NCI-H1092 (cell line): ENCODE measurements at places on chromosomes 5 and 9.

DNA sequence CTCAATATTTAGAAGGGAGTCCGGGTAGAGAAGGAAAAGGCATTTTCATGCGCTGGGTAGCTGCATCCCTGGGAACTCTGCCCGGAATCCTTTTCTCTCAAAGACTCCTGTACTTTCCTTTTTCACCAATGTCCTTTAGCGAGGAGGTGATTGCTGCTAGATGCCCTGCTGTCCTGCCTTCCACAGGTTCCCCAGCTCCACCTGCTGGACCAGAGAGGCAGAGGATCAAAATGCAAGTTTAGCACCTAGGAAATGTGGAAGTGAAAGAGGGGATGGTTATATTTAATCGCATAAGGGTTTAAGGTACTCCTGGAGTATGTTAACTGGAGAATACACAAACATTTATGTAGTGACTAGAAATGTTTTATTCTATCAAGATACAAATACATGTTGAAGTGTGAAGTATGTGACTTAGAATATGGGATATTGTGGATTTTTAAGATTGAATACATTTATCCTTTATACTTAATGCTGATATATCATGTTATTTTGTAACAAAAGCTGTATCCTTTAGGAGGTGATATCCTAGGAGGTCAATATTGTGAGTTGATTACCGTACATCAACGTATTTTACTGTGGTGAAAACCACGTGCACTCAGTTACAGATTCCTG, 145.7 kb downstream of the ARHGAP26 start:
- no peak for DNase-seq

- no peak for DNase-seq
These were observed 16.1 kb downstream of the GFI1B start for GRCh38 chr9:132994410-132995120.

- no peak for DNase-seq
These were observed 69.3 kb downstream of the COL15A1 start for GRCh38 chr9:99012957-99013512.

GRCh38 chr9:131701789-131702337, 38.0 kb downstream of the RAPGEF1 start:
- no peak for DNase-seq

DNA sequence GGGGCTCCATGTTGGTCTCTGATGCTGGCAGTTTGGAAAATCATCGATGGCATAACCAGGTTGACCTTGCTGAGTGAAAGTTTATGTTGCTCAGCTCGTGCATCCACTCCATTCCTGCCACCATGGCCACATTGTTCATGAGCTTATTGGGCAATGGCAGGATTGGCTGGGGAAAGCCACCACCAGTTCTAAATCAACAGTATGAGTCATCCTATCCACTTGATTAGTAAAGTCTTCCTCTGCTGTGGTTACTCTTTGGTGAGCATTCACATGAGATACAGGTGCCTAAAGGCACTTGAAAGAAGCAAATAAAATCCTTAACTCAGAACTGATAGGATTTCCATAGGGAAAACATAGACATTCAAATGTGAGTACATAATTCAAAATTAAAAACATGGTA, 131.8 kb upstream of the FBN2 start:
- no peak for DNase-seq

DNA sequence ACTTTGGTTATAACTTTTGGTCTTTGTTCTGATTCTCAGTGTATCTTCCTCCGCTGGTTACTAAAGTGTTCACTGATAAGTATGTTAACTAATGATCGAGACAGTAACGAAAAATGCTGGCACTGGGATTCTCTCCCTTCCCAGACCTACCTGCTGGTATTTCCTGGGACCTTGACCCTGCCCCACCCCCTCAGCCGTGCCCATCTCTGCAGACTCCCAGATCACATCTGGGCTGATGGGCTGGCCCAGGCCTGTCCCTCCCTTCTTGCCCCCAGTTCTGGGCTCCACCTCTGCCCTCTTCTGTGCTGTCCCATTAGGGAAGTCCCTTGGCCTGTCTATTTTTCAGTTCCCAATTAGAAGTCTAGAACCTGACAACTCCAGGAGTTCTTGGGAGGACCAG, 46.9 kb downstream of the NEURL1B start:
- DNase-seq = no peak

DNA sequence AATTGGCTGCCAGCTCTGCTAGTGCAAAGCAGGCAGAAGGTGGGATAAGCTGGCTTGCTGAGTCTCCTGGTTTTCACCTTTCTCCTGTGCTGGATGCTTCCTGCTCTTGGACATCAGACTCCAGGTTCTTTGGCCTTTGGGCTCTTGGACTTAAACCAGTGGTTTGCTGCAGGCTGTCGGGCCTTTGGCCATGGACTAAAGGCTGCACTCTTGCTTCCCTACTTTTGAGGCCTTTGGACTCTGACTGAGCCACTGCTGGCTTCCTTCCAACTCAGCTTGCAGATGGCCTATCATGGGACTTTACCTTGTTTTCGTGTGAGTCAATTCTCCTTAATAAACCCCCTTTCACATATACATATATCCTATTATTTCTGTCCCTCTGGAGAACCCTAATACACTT, 1293.9 kb upstream of the CDH6 start:
- no peak for DNase-seq

- DNase-seq = no peak
These were observed 380.1 kb downstream of the IRX2 start for GRCh38 chr5:2371419-2371710.

DNA sequence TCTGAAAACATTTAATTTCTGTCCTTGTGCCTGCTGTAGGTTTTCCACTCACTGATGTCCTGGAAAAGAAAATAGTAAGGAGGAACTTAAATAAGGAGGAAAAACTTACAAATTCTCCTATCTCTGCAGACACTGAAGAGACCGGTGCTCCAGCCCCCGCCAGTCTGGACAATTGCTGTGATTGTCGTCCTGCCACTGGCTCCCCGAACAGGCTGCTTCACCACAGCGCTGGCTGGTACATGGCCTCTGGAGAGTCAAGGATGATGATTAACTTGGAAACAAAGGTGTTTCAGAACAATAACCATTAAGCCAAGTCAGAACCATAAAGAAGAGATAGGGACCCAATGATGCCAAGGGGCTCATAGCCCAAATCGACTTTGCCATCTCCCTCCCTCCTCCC, 7.3 kb downstream of the PLAC8L1 start:
- DNase-seq = no peak

DNA sequence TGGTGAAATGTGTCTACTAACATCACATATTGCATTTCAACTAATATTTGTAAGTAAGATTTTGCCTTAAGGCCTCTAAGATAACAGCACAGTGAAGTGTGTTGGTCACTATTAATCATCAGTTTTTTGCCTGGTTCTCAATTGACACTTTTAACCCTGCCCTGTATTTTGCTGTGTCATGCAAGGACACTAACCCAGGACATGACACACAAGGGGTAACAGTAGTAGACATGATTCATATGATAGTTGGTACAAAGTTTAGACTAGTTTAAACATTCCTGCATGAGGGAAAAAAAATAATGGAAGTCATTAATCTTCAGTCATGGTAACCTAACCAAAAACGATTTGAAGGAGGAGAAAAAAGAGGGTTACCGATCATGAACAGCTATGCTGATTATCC, 207.0 kb downstream of the DEPDC1B start:
- no peak for DNase-seq

- DNase-seq = no peak
These were observed 28.2 kb downstream of the DCAF12 start for GRCh38 chr9:34098307-34098706.

DNA sequence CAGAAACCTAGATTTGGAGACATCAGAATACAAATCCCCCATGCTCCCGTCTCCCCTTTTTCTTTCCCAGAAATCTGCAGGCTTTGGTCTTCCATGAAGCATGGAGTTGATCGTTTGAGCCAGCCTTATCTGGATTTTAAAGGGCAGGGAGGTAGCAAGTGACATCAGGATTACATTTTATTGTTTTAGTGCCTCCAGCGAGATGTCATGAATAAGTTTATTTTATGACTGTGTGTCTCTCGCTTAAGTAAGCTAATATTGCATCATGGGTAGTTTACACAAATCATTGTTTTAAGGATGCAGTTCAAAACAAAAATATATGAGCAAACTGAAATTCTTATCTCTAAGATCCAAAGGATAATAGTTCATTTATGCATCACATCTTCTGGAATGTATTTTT, 50.7 kb upstream of the TNFSF8 start:
- DNase-seq = no peak

GRCh38 chr5:156174225-156174624, 152.7 kb upstream of the SGCD start:
- no peak for DNase-seq

DNA sequence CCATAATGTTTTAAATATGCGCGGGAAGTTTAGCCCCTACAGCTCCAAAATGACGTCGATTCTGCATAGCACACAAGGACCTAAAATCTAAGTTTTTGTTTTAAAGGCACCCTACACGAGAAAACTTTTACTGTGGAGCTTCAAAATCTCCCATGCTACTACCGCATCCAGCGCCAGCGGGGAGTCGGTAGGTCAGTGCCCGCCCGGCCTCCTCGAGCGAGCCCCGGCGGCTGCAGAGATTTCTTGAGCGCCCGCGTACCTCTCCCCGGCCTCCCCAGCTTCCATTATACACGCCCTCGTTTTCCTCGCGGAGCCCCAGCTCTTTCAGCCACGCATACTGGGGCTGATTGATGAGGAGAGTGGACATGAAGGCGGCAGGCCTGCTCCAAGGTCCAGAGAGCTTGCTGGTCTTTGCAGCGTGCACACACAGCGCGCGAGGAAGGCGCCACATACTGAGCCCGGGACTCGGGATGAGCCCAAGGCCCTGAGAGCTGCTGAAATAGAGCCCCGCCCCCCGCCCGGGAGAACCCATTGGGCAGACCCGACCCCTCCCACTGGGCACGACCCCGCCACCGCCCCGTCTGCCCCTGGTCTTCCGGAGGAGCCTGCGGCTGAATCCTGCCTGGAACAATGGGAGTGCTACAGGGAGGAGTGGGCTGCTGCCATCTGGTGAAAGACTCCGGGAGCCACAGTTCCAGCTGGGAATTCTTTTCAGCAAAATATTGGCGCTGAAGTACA, at the start of gene ALDH7A1:
TSS of gene ALDH7A1 (minus strand) at position 472 of the 738 bp plus-strand sequence. CDS start at position 451, 21 bp downstream.
- peak; percentile 85 for DNase-seq

GRCh38 chr9:107624234-107624948, 134.8 kb upstream of the KLF4 start:
- DNase-seq = no peak

DNA sequence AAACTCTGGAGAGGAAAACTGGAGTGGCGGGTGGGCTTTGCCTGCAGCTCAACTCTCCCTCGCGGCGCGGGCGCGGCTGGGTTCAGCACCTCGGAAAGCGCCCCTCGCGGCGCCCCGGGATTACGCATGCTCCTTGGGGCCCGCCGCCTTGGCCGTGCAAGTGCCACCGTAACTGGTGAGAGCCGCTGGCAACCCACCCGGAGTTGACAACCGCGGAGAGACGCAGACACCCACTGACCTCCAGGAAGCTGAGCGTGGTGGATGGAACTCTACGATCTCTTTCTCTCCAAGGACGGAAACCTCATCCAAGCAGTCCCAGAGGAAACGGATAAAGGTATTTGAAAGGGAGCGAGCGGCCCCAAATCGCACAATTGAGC, 194 bp upstream of the RXFP3 start:
- DNase-seq = peak; percentile 63

DNA sequence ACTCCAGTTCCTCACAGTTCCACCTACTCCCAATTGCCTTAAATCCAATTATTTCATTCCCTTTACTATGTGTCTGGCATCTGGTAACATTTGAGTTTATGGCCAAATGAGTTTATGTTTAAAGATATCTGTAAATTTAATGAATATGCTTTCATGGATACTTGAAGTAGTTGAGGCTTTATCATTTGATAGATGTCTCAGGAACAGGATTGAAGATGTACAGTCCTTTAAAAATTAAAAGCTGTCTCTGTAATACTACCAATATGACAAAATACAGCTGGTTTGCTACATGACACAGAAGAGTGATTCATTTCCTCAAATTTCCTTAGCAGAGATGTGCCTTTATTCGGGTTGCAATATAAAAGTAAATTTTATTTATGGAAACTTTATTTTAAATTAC, 2326.0 kb upstream of the ACO1 start:
- DNase-seq = no peak

DNA sequence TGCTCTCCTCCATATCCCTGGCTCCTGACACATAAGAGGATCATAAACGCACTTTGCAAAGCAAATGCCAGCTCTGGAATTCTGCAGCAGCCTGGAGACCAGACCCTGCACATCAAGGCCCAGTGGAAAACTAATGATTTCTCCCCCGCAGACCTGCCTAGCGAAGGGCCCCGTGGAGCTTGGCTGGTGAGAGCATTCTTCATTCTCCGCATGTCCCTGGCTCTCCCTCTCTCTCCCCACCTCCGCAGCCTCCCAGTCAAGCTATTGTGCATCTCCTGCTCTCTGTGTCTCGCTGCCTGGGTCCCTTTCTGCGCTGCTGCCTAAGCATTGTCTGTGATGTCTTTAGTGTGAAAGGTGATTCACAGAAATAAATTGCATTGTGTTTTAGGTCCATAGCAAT, 46.7 kb downstream of the GRIA1 start:
- DNase-seq = no peak

- DNase-seq = peak; percentile 2
These were observed 817 bp downstream of the GAPVD1 start for GRCh38 chr9:125262294-125262991.

GRCh38 chr9:14906644-14907359, 3.4 kb downstream of the FREM1 start:
- DNase-seq = no peak

DNA sequence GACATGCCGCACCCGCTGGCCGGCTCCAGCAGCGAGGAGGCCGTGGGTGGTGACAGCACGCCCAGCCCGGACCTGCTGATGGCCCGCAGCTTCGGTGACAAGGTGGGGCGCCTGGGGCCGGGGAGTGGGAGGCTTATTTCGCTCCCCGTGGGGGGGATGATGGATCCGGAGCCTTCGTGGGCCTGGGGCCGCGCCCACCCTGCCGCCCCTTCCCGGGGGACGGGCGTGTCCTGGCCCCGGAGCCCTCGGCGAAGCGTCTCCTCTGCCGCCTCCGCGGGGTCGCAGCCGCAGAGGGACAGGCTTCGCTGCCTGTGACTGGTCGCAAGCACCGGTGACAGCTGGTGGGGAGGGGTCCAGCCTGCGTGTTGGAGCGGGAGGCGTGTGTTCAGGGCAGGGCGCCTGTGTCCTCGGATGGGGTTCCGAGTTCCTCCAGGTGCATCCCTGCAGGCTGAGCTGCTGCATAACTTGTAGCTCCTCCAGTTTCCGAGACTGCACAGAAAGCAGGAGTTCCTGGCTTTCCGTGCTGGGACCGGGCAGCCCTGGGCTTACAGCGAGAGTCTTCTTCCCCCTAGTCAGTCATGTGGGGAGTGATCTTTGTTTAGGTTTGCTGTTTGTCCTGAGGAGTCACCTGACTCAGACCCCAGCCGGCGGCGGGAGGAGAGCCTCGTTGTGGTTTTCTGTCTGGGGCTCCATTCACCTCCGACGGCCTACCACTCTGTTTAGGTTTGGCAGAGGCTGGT, 666 bp downstream of the SNX30 start:
- peak; percentile 39 for DNase-seq
